Parietal lobe (tissue), 2 donors: ENCODE measurements at places on chromosomes 2 and 18. TPM values are rescaled to one million over a fixed set of nuclear protein-coding genes. Genes with fewer than 3 reads are reported as not detected.

FHOD3 gene
- total RNA-seq = 84.5 TPM

SP9 gene
- total RNA-seq = 20.0 TPM

NT5C1B gene
- total RNA-seq = not detected

ZNF513 gene
- total RNA-seq = 12.8 TPM

CRYGD gene
- not detected for total RNA-seq

PLCD4 gene
- 2.2 TPM for total RNA-seq

ICOS gene
- not detected for total RNA-seq

KRCC1 gene
- 11.6 TPM for total RNA-seq

ESPNL gene
- total RNA-seq = not detected

LOXHD1 gene
- 0.31 TPM for total RNA-seq

ELOA2 gene
- total RNA-seq = not detected

ITGB1BP1 gene
- 73.6 TPM for total RNA-seq

R3HDM1 gene
- 234 TPM for total RNA-seq

FNDC4 gene
- 43.2 TPM for total RNA-seq

CABYR gene
- 26.6 TPM for total RNA-seq

RIOK3 gene
- 62.6 TPM for total RNA-seq

CRYBA2 gene
- not detected for total RNA-seq

VAMP8 gene
- 0.94 TPM for total RNA-seq

TCF23 gene
- total RNA-seq = not detected

GAL3ST2 gene
- 1.3 TPM for total RNA-seq

HAAO gene
- 1.3 TPM for total RNA-seq

ATP6V1B1 gene
- total RNA-seq = not detected

PROKR1 gene
- total RNA-seq = 2.8 TPM

GNLY gene
- 0.31 TPM for total RNA-seq

VWA3B gene
- 1.3 TPM for total RNA-seq

OTOS gene
- total RNA-seq = not detected

CERKL gene
- total RNA-seq = 1.3 TPM

MTCL1 gene
- total RNA-seq = 61.0 TPM

ERCC3 gene
- total RNA-seq = 72.0 TPM

ZBTB7C gene
- total RNA-seq = 0.94 TPM

UGT1A7 gene
- not detected for total RNA-seq

KCNJ3 gene
- 15.7 TPM for total RNA-seq

DSC1 gene
- total RNA-seq = not detected

E2F6 gene
- 13.5 TPM for total RNA-seq

DSG1 gene
- not detected for total RNA-seq

REG3G gene
- total RNA-seq = not detected

MFSD2B gene
- total RNA-seq = 0.63 TPM

SERPINE2 gene
- 48.8 TPM for total RNA-seq

ADGRF3 gene
- under 0.01 TPM for total RNA-seq

RAB17 gene
- total RNA-seq = not detected

NTSR2 gene
- not detected for total RNA-seq

TRIM43 gene
- not detected for total RNA-seq

CRYGC gene
- total RNA-seq = not detected

MC4R gene
- total RNA-seq = 1.3 TPM
